ENCODE measurements at places on chromosomes 16 and 17.

GRCh38 chr17:1050996-1051925 is 54.3 kb downstream of the TIMM22 start:
- no peak overlapping the region for H3K4me3 ChIP-seq
- H3K4me1 ChIP-seq = no peaks in the 10 kb centered on the region
- no peaks in the 10 kb centered on the region for H3K27me3 ChIP-seq
- H3K27ac ChIP-seq = no peak overlapping the region
- no peak for DNase-seq

DNA sequence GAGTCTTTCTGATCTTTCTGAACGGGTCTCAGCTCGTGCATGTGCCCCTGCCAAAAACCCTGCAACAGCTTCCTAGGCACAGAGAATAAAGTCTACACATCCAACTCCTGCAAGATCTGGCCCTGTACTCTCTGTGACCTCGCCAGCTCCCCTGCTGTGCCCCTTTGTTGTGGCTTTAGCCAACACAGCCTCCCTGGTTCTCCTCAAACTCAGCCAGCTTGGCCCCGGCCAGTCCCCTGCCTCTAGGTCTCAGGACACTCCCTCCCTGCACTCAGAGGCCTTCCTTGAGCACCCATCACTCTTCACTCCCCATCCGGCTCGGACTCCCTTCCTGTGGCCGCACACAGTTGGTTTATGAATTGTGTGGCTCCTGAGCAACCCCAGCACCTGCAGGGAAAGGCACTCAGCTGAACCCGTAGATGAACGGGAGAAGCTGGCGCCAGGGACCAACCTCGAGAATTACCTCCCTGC is 1.4 kb downstream of the CEP131 start:
- H3K4me1 ChIP-seq = peaks cover 12% of the 10 kb centered on the region
- no peak for DNase-seq
- H3K36me3 ChIP-seq = no peaks in the 10 kb centered on the region
- peak overlapping the region; percentile 61 for H3K4me3 ChIP-seq

DNA sequence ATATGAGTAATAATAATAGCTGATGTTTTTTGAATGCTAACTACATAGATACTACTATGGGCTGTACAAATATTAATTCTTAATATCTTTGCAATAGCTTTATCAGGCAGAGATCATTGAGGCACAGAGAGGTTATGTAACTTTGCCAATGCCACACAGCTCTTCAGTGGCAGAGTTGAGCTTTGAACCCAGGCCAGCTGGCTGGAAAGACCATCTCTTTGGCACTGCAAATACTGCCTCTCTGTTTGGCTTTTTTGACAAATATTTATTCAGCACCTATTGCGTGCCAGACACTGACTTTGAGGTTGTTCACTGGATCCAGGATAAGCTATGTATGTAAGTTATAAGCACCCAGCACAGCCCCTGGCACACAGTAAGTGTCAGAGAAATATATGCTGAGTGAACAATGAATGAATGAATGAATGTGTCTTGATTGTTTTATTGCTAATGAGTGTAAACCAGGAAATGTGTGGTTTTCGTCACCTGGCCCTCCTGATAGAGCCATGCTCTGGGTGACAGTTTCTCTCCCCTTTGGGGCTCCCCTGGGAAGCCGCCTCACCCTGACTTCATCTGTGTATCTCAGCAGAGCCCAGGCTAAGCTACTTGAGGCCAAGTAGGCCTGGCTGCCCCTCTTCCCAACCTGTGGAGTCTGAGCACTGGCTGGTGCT is 2.5 kb downstream of the AQP8 start:
- no peaks in the 10 kb centered on the region for H3K27me3 ChIP-seq
- no peaks in the 10 kb centered on the region for H3K36me3 ChIP-seq
- DNase-seq = no peak
- H3K27ac ChIP-seq = no peak overlapping the region
- H3K4me1 ChIP-seq = no peaks in the 10 kb centered on the region

- H3K36me3 ChIP-seq = no peaks in the 10 kb centered on the region
- H3K27me3 ChIP-seq = no peaks in the 10 kb centered on the region
- DNase-seq = no peak
- H3K4me1 ChIP-seq = no peaks in the 10 kb centered on the region
- H3K4me3 ChIP-seq = no peak overlapping the region
- H3K27ac ChIP-seq = no peak overlapping the region
Measured at GRCh38 chr17:27741971-27742575, 58.3 kb downstream of the NOS2 start.

DNA sequence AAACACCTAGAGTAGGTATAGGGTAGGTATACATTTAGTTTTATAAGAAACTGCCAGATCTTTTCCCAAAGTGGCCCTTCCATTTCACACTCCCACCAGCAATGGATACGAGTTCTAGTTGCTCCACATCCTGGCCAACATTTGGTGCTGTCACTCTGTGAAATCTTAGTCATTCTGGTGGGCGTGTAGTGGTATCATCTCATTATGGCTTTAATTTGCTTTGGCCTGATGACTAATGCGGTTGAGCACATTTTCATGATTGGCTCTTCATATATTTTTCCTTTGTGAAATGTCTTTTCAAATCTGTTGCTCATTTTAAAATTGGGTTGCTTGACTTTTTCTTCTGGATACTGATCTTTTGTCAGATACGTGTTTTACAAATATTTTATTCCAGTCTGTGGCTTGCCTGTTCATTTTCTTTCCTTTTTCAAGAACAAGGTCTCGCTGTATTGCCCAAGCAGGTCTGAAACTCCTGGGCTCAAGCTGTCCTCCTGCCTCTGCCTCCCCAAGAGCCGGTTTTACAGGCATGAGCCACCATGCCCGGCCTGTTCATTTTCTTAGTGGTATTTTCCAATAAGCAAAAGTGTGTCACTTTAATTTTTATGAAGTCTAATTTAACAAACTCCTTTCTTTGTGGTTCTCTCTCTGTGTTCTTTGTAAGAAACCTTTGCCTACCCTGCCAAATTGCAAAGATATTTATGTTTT is 192.4 kb downstream of the SEC14L1 start:
- peaks cover 16% of the 10 kb centered on the region for H3K36me3 ChIP-seq
- no peaks in the 10 kb centered on the region for H3K27me3 ChIP-seq
- peak overlapping the region; percentile 81 for H3K27ac ChIP-seq
- peak; percentile 54 for DNase-seq
- peak overlapping the region; percentile 18 for H3K4me3 ChIP-seq

GRCh38 chr17:9647014-9647413 is 1.7 kb downstream of the USP43 start:
- H3K27me3 ChIP-seq = peaks cover 64% of the 10 kb centered on the region
- H3K4me3 ChIP-seq = no peak overlapping the region
- no peak for DNase-seq
- H3K4me1 ChIP-seq = peaks cover 18% of the 10 kb centered on the region
- no peaks in the 10 kb centered on the region for H3K36me3 ChIP-seq
- no peak overlapping the region for H3K27ac ChIP-seq

DNA sequence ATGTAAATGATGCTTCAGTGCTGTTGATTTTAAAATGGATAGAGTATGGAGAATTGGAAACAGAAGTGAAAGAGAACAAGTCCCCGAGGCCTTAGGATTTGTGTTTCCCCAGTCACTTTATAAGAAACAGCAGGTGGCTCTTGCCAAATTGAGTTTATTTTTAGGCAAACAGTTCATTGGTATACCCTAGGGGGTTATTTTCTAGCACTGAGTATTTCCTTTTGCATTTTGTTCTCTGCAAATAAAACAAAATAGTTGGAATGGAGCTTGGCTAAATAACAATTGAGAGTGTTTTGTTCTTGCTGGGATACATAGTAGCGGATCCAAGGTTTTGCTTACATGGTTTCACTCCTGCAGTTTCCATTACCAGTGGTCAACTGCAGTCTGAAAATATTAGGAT is 591.1 kb upstream of the C16orf82 start:
- no peak overlapping the region for H3K27ac ChIP-seq
- H3K36me3 ChIP-seq = no peaks in the 10 kb centered on the region
- peaks cover 18% of the 10 kb centered on the region for H3K27me3 ChIP-seq
- H3K4me1 ChIP-seq = no peaks in the 10 kb centered on the region
- no peak for DNase-seq
- H3K4me3 ChIP-seq = no peak overlapping the region

DNA sequence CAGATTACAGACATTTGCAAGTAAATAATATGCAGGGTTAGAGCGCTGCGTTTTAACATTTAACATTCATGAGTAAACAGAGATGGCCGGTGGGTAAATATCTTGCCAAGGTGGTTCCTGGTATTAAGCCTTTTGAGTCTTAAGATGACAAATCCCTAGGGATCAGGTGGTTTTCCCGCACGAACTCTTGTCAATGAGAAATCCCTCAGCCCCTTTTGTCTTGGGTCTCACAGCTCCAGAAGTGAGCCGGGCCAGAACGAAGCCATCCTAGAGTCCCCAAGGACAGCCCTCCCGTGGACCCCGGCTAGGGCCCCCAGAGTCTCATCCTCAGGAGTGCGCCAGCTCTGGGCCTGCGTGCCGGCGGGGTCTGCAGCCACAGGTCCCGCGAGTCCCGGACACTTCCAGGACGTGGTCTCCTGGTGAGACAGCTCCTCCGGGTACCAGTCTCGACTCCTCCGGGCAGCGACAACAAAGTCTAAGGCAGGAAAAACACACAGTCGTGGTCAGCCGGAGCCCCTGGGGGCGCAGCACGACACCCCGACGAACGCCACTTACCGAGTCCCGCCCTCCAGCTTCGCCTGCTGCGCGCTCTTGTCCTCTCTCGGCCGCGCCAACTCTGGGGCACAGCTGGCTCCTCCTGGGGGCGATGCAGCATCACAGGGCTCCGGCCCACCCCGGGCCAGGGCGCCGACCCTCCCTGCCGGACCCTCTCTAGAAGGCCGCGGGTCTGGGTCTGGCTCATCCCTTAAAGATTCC is 13.3 kb downstream of the MIS12 start:
- H3K36me3 ChIP-seq = no peaks in the 10 kb centered on the region
- H3K27ac ChIP-seq = no peak overlapping the region
- peaks cover 2% of the 10 kb centered on the region for H3K4me1 ChIP-seq
- H3K4me3 ChIP-seq = peak overlapping the region; percentile 86
- DNase-seq = no peak
